ENCODE measurements at places on chromosomes 3 and 15.

DNA sequence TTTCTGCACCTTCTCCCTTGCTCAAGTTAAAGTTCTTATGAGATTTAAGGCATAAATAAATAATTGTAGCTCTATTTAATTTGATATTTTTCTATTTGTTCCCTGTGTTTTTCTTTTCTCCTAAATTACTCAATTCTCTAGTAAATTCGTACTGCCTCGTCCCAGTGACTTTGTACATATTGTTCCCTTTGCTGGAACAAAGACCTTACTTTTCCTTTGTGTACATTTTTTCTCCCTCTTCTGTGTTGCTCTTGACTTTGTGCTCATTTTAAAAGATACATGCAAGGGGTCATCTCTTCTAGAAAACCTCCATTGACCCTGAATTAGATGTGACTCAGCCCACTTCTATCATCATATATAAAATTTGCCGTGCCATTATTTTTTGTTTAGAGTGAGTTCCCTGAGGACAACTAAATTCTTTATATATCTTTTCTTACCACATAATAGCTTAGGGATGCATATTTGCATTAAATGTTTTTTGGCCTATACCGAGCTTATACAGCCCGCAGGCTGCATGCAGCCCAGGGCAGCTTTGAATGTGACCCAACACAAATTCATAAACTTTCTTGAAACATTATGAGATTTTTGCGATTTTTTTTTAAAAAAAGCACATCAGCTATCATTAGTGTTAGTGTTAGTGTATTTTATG is 29.6 kb downstream of the PPP4R2 start:
- DNase-seq: no peak

GRCh38 chr3:101391413-101391950 is 71.1 kb upstream of the IMPG2 start:
- no peak for DNase-seq

- no peak for DNase-seq
These were observed at the start of gene CHRNA7 for GRCh38 chr15:32029862-32030781. CHRNA7 (plus strand) TSS chr15:32030515; CDS start chr15:32030595, 80 bp downstream.

GRCh38 chr3:55205990-55206389 is 278.1 kb upstream of the LRTM1 start:
- no peak for DNase-seq

DNA sequence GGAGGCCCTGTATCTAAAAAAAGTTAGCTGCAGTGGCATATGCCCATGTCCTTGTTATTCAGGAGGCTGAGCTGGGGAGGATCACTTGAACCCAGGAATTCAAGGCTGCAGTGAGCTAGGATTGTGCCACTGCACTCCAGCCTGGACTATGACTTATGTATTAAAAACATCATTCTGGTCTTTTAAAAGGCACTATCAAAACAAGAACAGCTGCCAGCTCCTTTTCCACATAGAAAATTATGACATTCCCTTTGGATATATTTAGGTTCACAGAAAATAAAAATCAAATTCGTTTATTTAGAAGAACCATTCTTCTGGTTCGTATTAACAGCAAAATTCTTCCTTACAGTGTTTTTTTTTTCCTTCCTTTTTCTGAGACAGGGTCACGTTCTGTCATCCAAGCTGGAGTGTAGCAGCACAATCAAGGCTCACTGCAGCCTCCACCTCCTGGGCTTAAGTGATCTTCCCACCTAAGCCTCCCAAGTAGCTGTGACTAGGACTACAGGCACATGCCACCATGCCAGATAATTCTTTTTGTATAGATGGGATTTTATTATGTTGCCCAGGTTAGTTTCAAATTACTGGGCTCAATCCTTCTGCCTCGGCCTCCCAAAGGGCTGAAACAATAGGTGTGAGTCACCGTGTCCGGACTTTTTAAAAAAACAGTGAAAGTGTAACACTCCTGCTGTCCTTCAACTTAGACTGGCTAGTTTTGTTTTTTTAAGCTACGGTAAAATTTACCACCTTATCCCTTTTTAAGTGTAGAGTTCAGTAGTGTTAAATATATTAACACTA is 13.9 kb downstream of the ICE2 start:
- DNase-seq: no peak

- DNase-seq: no peak
These were observed 57.0 kb downstream of the MLH1 start for GRCh38 chr3:37050282-37050681.

DNA sequence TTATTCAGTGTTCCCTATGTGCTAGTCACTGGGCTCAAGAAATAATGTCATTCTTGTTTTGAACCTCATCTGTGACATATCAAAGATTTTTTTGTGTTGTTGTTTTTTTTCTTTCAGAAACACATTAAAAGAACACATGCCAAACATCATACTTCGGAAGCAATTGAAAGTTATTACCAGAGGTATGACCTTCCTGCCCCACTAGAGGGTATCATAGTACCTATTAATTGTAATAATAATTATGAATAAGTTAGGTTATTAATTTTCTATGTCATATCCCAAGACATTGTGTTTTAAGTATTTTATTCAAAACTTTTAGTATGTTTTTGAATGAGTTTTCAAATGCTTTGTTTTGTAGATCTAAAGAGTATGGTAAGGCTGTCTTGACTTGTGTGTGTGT is 65.7 kb downstream of the CDIN1 start:
- peak; percentile 3 for DNase-seq

- DNase-seq: no peak
These were observed 420.0 kb upstream of the CBLB start for GRCh38 chr3:106288781-106289180.

DNA sequence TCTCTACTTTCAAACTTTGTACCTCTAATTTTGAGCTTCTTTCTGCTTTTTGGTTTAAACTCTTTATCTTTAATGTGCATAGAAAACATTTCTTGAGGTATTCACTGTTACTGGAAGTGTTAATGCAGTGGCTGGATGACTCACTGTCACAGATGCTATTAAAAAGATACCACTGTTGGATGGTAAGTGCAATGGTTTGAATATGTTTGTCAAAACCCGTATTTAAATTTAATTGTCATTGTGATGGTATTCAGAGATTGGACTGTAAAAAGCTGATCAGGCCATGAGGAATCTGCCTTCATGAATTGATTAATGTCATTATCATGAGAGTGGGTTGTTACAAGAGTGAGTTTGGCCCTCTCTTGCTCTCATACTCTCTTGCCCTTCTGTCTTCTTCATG is 70.6 kb downstream of the AP4E1 start:
- no peak for DNase-seq

DNA sequence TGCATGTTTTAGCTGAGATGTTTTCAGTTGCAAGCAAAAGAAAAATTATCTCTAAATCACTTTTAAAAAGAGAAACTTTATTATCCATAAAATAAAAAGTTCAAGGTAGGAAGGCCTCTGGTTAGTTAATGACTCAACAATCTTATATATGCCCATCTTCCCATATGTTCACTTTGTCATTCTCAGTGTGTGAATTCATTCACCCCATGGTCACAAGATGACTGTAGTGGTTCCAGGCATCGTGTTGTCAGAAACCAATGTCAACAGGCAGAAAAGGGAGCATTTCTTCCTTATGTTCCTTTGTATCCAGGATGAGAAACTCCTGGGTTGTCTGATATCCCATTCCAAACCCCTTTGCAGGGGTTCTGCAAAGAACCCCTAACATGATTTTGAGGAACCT is 119.9 kb upstream of the RAP2B start:
- DNase-seq: no peak

GRCh38 chr3:9600597-9600996 is 47.0 kb upstream of the LHFPL4 start:
- no peak for DNase-seq

DNA sequence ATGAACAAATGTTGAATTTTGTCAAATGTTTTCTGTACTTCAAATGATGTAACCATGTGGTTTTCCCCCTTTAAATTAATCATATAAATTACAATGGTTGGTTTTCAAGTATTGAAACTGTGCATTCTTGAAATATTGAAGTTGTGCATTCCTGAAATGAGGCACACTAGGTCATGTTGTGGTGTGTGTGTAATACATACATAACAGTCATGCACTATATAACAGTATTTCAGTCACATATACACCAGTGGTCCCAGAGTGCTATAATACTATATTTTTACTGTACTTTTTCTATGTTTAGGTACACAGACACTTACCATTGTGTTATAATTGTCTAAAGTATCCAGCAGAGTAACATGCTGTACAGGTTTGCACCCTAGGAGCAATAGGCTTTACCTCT is 11.0 kb upstream of the IQCF5 start:
- DNase-seq: no peak

- DNase-seq: no peak
These were observed 47.9 kb upstream of the OSBPL11 start for GRCh38 chr3:125643172-125643571.

DNA sequence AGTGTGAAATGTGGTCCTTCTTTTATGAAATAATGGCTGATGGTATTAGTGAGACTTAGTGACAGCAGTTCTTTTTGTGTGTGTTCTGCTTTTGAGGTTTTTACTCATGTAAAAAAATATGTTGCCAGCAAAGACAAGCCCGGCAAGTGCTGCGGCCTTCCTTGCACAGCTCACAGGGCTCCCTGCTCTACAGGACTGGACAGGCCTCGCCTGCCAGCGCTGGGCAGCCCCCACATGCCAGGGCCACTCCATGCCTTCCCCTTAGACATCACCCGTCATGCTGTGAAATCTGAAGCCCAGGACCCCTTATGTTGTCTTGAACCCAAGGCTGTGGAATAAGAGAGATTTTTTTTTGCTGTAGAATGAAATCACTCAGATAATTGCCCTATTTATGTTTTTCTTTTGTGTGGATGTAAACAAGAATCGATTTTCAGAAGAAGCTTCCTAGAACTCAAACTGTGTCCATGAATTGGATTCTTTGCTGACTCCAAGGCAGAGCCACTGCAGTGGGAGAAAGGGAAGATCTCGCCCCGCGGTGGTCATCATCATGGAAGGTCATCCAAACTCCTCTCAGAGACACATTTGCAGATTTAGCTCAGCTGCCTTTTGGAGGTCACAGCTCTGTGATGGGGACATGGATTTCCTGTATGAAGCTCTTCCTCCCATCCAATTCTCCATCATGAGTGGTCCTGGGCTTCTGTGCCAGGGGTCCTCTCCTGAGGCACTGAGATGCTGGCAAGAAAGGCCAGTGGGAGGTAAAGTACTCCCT is 150.8 kb downstream of the ATP10A start:
- DNase-seq: no peak

DNA sequence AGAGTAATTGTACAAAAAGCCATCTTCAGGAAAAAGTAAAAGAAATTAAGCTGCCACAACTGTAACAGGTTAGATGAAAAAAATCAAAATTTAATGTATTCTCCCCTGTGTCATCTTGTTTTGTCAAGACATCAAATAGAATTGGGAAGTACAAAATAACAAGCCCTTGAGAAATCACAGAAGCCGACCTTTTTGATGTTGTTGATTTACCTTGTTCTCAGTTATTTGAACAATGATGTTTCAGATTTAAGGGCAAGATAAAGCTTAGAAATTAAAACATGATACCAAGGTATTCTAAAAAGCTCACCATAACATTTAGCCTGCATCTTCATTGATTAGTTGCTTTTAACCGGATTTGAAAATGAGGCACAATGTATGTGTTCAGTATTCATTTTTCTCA is 523.0 kb downstream of the FOXP1 start:
- no peak for DNase-seq

DNA sequence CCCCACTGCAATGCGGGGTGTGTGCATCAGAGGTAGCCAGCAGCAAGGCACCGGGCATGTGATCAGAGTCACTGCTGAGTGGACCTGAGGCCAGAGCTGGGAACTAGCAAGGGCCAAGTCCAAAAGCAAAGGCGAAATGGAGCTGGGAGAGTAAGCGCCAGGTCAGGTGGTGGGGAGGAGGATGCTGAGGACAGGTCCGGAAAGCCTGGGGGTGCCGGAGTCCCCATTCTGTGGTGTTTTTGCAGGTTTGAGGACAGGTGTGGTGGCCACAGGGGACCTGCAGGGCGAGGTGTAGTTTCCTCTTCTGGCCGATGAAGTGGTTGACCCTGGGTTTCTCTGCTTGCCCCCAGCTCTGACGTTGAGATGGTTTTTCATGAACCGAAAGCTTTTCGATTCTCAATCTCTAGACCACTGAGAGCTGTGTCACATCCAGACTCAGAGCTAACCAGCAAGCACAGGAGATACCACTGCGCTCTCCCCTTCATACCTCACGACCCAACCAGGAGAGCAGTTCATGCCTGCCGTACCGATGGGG is 35.0 kb upstream of the HES1 start:
- DNase-seq: no peak

DNA sequence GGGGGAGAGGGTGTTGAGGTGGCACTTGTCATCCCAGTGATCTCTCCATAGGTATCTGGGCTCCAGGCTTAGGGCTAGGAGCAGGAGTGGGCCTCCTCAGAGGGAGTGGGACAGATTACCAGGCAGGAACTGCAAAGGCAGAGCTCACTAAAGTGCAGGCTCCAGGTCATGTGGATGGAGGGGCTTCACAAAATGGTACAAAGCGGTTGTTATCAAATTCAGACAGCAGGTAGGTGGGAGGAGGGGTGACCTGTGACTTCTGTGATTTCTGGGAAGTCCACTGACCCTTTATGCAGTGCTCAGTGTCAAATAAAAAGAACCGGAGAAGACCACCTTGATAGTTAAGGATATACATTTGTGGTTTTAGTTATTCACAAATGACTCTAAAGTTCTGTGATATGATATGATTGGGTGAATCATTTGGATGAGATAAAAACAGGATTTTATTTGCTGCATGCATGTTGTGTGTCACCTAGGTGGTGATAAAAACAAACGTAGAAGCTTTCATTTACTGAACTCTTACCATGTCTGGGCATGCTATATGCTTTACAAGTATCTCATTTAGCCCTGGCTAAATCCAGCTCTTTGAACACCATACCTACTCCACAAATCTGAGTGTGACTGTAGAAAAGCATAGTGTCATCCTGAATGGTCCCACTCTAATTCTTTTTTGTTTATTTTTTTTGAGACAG is 20.2 kb downstream of the ST6GAL1 start:
- DNase-seq: no peak

Data from inflammatory macrophage treated with lipopolysaccharide for 1 hour (primary cell).